ENCODE measurements at places on chromosomes 12 and 14. TPM values are rescaled to one million over a fixed set of nuclear protein-coding genes. Genes with fewer than 3 reads are reported as not detected.

The MANSC1 gene
- 0.34 TPM for total RNA-seq

The RAB3IP gene
- total RNA-seq: 27.3 TPM

The PLBD1 gene
- total RNA-seq: 0.25 TPM

The SLC2A3 gene
- total RNA-seq: 108 TPM

The AGAP2 gene
- total RNA-seq: 54.4 TPM

The SLCO1A2 gene
- total RNA-seq: 0.34 TPM

The STK38L gene
- 23.6 TPM for total RNA-seq

The FAM181A gene
- total RNA-seq: not detected

DNA sequence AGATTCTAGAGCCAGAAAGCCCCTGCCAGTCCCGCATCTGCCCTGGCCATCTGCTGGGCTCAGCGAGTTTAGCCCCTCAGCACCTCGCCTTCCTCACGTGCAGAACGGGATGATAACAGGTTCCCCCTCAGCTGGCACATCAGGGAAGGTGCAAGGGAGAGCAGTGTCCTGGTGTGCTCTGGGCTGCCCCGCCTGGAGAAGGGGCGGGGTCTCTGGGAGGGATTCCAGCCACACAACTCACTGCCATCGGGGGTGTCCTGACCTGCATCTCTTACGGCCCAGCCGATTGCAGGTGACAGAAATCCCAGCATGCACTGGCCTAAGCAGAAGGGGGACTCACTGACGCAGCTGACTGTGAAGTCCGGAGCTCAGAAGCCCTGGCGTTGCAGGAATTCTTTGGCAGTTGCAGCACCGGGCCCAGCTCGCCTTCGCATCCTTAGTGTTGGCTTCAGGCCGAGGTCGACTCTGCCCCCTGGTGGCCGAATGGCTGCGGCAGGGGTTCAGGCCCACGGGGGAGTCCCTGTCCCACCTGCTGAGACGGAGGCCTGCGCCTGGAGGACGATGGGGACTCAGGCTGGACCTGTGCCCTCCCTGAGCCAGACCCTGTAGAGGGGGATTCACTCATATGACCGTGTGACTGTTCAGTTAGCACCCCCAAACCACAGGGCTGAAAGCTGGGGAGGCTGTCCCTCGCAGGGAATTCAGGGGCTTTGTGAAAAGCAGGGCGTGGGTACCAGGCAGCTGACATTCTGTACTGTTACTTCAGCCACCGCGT lies 178.6 kb downstream of the ADGRD1 start:
- DNase-seq: peak; percentile 74
- H3K4me3 ChIP-seq: no peak overlapping the region
- no peaks in the 10 kb centered on the region for H3K4me1 ChIP-seq
- H3K27ac ChIP-seq: no peak overlapping the region
- no peaks in the 10 kb centered on the region for H3K27me3 ChIP-seq
- no peaks in the 10 kb centered on the region for H3K36me3 ChIP-seq

DNA sequence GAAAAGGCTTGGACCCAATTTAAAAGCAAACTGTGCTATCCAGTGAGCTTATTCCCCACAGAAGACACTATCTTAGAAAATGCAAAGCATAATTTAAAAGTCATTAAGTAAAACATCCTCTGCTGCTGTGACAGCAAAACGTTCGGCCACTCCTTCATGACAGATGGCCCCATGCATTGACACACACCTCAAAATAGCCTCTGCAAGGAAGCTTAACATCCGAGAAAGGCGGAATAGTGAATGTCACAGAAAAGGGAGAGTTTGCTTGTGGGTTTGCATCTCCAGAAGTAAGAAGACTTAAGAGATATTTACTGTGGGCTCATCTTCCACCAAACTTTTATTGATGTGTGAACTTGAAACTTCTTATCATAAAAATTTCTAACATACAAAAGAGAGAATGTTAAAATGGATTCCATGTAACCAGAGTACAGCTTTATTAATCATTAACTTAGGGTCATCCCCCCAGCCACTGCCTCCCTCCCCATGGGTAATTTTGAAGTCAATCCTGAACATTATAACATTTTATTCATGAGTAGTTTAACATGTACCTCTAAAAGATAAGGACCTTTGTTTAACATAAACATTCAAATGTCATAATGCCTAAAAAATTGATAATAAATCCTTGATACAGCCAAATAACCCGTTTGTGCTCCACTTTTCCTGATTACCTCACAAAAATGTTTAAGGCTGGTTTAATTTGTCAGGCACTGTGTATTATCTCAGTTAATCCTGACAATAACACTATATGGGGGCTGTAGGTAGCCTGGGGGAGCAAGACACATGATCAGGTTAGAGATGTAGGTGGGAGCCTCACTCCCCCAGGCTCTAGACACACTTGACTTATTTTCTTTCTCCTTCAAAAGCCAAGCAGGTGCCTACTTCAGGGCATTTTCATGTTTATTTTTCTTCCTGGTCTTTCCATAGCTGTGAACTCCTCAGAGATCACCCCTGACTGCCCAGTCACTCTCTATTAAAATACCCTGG lies 119.7 kb upstream of the TMCC3 start:
- H3K27ac ChIP-seq: no peak overlapping the region
- peaks cover 16% of the 10 kb centered on the region for H3K27me3 ChIP-seq

DNA sequence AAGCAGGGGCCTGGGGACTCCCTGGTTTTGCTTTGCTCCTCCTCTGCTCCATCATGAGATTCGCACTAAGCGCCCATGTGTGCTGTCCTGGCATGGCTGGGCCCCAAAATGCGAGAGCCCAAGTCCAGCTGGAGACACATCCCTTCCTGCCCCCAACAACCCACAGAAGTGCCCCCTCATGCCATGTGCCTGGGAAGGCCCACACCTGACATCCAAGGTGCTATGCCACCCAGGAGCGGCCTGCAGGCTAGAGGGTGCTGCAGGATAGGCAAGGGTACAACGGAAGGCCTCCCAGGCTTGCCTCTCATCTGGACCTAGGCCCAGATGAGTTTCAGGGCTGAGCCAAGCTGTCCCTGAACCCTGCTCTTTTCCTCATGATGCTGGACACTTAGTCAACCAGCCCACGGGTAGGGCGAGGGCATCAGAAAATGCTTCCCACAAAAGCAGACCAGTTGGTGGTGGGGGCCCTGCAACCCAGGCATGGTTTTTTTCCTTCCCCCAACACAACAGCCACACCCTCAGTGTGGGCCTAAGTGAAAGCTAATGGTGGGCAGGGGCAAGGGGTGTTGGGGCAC lies 13.2 kb upstream of the KRT80 start:
- no peak for DNase-seq
- no peak overlapping the region for H3K4me3 ChIP-seq
- H3K27me3 ChIP-seq: peaks cover 42% of the 10 kb centered on the region
- no peaks in the 10 kb centered on the region for H3K36me3 ChIP-seq

- no peaks in the 10 kb centered on the region for H3K27me3 ChIP-seq
- no peaks in the 10 kb centered on the region for H3K4me1 ChIP-seq
- peak; percentile 78 for DNase-seq
- H3K4me3 ChIP-seq: no peak overlapping the region
- H3K36me3 ChIP-seq: peaks cover 81% of the 10 kb centered on the region
Measured at GRCh38 chr14:93219103-93219726, 12.2 kb downstream of the UBR7 start.

DNA sequence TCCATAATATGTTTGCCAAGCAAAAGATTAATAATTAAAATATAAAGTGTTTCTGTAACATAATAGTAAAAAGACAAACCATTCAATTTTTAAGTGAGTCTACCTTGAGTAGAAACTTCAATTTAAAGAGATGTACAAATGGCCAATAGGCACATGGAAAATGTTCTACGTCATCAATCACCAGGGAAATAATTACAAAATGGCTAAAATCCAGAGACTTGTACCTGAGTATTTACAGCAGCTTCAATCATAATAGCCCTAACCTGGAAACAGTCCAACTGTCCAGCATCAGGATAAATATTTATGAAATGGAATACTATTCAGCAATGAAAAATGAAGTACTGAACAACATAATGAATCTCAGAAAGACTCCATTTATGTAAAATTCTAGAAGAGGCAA lies 95.5 kb upstream of the FAR2 start:
- no peak overlapping the region for H3K4me3 ChIP-seq
- H3K27ac ChIP-seq: no peak overlapping the region
- H3K36me3 ChIP-seq: no peaks in the 10 kb centered on the region
- DNase-seq: no peak
- H3K27me3 ChIP-seq: peaks cover 3% of the 10 kb centered on the region

DNA sequence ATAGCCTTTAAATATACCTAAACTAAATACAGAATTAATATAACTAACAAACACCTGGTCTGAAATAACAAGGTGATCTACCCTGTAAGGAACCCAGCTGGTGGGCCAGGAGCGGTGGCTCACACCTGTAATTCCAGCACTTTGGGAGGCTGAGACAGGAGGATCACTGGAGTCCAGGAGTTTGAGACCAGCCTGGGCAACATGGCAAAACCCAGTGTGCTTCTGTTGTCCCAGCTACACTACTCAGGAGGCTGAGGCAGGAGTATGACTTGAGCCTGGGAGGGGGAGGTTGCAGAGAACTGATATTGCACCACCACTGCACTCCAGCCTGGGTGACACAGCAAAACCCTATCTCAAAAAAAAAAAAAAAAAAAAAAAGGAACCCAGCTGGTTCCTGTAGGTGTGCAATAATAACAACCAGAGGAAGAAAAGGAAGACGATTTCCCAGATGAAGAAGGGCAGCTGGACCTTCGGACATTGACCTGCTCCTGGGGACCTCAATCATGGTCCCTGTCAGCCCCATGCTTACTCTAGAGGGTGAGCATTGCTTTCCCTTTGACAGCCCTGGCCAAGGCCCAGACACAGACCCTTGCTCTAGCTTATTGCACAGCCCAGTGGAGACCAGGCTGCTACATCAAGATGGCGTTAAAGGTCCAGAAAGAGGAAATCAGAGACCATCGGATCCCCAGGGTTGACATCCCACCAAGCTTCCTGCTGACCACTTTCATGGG lies 5.4 kb downstream of the FOS start:
- no peak for DNase-seq
- H3K36me3 ChIP-seq: no peaks in the 10 kb centered on the region
- H3K27ac ChIP-seq: no peak overlapping the region

GRCh38 chr12:497501-498160 lies 37.9 kb downstream of the B4GALNT3 start:
- no peak overlapping the region for H3K4me3 ChIP-seq
- no peaks in the 10 kb centered on the region for H3K4me1 ChIP-seq
- H3K27ac ChIP-seq: no peak overlapping the region
- DNase-seq: no peak
- no peaks in the 10 kb centered on the region for H3K36me3 ChIP-seq

DNA sequence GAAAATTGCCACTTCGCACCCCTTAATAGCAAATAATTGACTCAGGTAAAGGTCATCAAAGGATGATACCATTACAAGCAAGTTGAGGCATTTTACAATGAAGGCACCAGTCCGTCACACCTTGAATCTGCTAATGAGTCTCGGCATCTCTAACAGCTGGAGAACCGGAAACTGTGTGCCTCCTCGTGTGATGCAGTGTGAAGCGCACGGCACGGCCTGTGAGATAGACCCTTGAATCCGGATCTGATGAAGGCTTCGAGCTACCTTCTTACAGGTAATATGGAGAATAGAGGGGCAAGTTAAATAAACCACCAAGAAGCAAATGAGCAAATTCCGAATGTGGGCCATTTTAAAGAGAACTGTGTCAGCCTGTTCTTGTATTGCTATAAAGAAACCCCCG lies 19.8 kb upstream of the TUBA1A start:
- H3K27ac ChIP-seq: no peak overlapping the region
- H3K4me1 ChIP-seq: no peaks in the 10 kb centered on the region
- no peaks in the 10 kb centered on the region for H3K27me3 ChIP-seq
- no peaks in the 10 kb centered on the region for H3K36me3 ChIP-seq
- no peak for DNase-seq

GRCh38 chr14:36217732-36218131 lies 41.2 kb upstream of the PTCSC3 start:
- DNase-seq: no peak
- peaks cover 5% of the 10 kb centered on the region for H3K27me3 ChIP-seq
- H3K4me1 ChIP-seq: no peaks in the 10 kb centered on the region
- no peak overlapping the region for H3K27ac ChIP-seq
- no peaks in the 10 kb centered on the region for H3K36me3 ChIP-seq

- H3K36me3 ChIP-seq: no peaks in the 10 kb centered on the region
- peak; percentile 19 for DNase-seq
- H3K4me1 ChIP-seq: no peaks in the 10 kb centered on the region
- no peak overlapping the region for H3K4me3 ChIP-seq
Measured at GRCh38 chr14:32576088-32576795, 247.1 kb downstream of the AKAP6 start.

DNA sequence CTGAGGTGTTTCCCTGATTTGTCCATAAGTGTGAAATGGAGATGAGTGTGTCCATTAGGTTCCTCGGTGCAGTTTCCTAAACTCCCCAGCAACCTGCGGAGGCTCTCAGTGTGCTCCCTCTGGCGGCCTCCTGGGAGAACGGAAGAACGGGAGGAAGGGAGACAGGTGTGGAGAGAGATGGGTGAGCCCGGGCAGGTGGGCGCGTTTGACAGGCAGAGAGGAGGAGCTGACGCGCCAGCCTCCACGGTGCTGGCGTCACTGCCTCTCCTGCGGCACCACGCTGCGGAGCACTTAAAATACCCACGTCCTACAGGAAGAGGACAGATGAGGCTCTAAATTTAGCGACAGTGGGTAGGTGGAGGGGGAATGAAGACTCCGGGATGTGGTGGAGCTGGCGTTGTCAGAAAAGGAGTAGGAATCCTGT lies 26.8 kb upstream of the PEX5 start:
- H3K4me1 ChIP-seq: peaks cover 10% of the 10 kb centered on the region
- H3K4me3 ChIP-seq: peak overlapping the region; percentile 79
- no peak overlapping the region for H3K27ac ChIP-seq
- H3K27me3 ChIP-seq: peaks cover 21% of the 10 kb centered on the region
- DNase-seq: no peak

DNA sequence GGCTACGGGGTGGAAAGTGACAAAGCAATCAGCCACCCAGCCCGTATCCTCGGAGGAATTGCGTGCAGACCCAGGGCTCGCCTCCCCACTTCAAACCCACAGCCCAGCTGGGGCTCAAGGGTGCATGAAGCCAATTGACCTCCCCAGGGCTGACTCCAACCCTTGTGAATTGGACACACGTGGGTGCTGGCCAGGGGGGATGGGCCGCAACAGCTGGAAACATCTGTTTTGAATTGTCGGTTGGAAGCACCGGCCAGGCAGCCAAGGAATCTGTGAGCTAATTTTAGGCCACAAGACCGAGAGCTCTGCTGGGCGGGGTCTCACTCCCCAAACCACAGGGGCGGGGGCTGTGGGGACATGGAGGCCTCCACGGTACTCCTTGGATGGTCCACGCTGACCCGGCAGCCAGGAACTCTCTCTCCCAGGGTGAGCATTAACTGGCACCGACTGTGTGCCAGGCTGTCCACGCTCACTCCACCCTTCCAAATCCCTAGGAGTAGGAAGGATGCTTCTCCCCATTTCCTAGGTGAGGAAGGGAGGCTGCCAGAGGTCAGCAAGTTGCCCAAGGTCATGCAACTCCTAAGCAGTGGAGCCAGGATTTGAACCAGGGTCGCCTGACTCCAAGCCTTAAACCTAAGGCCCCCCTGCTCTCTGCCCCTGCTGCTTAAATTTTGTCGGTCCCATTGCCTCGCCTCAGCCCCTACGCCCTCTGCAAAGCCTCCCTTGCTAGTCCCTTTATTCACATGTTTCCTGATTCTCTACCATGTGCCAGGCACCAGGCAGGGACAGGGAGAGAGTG lies 11.9 kb upstream of the TMEM119 start:
- no peaks in the 10 kb centered on the region for H3K36me3 ChIP-seq
- no peak overlapping the region for H3K4me3 ChIP-seq
- H3K4me1 ChIP-seq: peaks cover 19% of the 10 kb centered on the region
- DNase-seq: no peak
- no peak overlapping the region for H3K27ac ChIP-seq
